Smooth muscle cell of bladder (primary cell): ENCODE measurements at places on chromosomes 12 and 14. TPM values are rescaled to one million over a fixed set of nuclear protein-coding genes. Genes with fewer than 3 reads are reported as not detected.

Gene SLC6A15
- 16.8 and 17.6 TPM in 2 replicates for total RNA-seq

Gene AQP2
- not detected in 2 replicates for total RNA-seq

Gene CIROP
- under 0.01 and 0.18 TPM in 2 replicates for total RNA-seq

Gene LPAR5
- not detected in 2 replicates for total RNA-seq

Gene ZNF891
- total RNA-seq = 0.71 and 0.92 TPM in 2 replicates

Gene ARHGEF25
- 22.3 and 40.6 TPM in 2 replicates for total RNA-seq

Gene TBC1D30
- 0.18 and 0.28 TPM in 2 replicates for total RNA-seq

Gene RNASE7
- not detected in 2 replicates for total RNA-seq

Gene KRT5
- 1.3 and 2.3 TPM in 2 replicates for total RNA-seq

Gene ALX1
- 1.4 and 2.5 TPM in 2 replicates for total RNA-seq

Gene RNF10
- total RNA-seq = 92.2 and 113 TPM in 2 replicates

Gene WNT1
- total RNA-seq = not detected in 2 replicates

Gene RNASE4
- total RNA-seq = 14.4 and 29.1 TPM in 2 replicates

Gene OR4E2
- not detected in 2 replicates for total RNA-seq

Gene ANKRD33
- total RNA-seq = 0.09 TPM in 1 of 2 replicates, not detected in the other

Gene BTBD7
- total RNA-seq = 18.1 and 24.9 TPM in 2 replicates

Gene VWF
- 0.85 and 3.7 TPM in 2 replicates for total RNA-seq

Gene SERPINA12
- not detected in 2 replicates for total RNA-seq

Gene CHMP4A
- 19.7 and 20.3 TPM in 2 replicates for total RNA-seq

Gene CLMN
- total RNA-seq = 1.9 and 2.1 TPM in 2 replicates

Gene GALNT6
- total RNA-seq = 1.4 and 1.5 TPM in 2 replicates

Gene AQP6
- under 0.01 TPM in 1 of 2 replicates, not detected in the other for total RNA-seq

Gene AHNAK2
- total RNA-seq = 59.3 and 96.1 TPM in 2 replicates

Gene TCL1A
- not detected in 2 replicates for total RNA-seq

Gene MAP1LC3B2
- 0.14 and 0.28 TPM in 2 replicates for total RNA-seq

Gene ANO2
- 0.18 TPM in 1 of 2 replicates, not detected in the other for total RNA-seq

Gene DBX2
- total RNA-seq = not detected in 2 replicates

Gene KRT80
- under 0.01 TPM in 2 replicates for total RNA-seq

Gene GPRC5A
- total RNA-seq = 20.6 and 25.9 TPM in 2 replicates

Gene FNTB
- total RNA-seq = 5.0 and 8.5 TPM in 2 replicates

Gene OVCH1
- 0.09 and 0.14 TPM in 2 replicates for total RNA-seq

Gene TMTC1
- 83.5 and 88.6 TPM in 2 replicates for total RNA-seq

Gene SMOC1
- total RNA-seq = 0.65 and 2.3 TPM in 2 replicates

Gene DEGS2
- under 0.01 and 0.46 TPM in 2 replicates for total RNA-seq

Gene MYBPC1
- total RNA-seq = not detected in 2 replicates

Gene FOXG1
- total RNA-seq = under 0.01 TPM in 2 replicates

Gene KIF26A
- under 0.01 and 0.14 TPM in 2 replicates for total RNA-seq

Gene INHBC
- total RNA-seq = not detected in 2 replicates

Gene ANP32D
- not detected in 2 replicates for total RNA-seq

Gene DCN
- total RNA-seq = 1,181 and 1,320 TPM in 2 replicates
